Nephron progenitor cell (in vitro differentiated cells): ENCODE measurements at places on chromosomes 7 and 10.

- no peak for DNase-seq
These were observed 320.7 kb downstream of the SUGCT start for GRCh38 chr7:40455485-40455884.

- no peak for DNase-seq
These were observed 51.1 kb downstream of the INSIG1 start for GRCh38 chr7:155348806-155349205.

DNA sequence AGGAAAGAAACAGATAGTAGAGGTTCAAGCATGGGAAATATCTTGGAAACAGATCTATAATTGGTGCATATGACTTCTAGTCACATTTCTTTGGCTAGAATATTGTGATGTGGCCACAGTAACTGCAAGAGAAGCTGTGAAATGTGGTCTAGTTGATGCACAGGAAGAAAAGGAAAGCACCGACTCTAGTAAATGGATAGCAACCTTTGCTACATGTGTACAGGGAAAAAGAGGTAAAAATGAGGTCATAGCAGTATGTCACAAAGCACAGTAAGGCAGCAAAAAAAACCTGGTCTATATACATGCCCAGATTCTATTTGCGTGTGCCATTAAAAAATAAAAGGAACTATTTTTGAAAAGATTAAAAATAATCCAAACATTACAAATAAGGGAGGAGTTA is 102.6 kb upstream of the LRRN3 start:
- DNase-seq: no peak

DNA sequence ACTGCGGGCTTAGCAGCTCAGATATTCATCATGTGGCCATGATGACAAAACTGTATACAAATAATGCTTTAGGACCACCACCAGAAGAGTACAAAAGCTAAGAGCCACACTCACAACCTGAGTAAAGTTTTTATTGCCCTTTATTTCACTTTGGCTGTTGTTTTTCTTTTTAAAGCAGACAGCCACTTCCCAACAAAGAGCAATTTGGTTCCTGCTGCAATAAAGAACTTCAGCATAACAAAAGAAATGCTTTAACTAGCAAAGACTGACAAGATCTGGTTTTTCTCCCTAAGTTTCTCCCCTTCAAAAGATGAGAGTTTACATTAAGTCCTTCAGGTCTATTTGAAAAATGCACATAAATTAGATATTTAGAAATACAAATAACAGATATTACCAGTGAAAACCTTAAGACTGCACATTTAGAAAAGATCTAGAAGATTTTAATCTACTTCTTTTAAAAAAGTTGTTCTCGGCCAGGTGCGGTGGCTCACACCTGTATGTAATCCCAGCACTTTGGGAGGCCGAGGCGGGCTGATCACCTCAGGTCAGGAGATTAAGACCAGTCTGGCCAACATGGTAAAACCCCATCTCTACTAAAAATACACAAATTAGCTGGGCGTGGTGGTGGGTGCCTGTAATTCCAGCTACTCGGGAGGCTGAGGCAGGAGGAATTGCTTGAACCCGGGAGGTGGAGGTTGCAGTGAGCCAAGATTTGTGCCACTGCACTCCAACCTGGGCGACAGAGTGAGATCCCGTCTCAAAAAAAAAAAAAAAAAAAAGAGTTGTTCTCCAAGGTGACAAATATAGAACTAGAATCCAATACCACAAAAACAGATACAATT is 59.4 kb downstream of the WAPL start:
- DNase-seq: no peak

DNA sequence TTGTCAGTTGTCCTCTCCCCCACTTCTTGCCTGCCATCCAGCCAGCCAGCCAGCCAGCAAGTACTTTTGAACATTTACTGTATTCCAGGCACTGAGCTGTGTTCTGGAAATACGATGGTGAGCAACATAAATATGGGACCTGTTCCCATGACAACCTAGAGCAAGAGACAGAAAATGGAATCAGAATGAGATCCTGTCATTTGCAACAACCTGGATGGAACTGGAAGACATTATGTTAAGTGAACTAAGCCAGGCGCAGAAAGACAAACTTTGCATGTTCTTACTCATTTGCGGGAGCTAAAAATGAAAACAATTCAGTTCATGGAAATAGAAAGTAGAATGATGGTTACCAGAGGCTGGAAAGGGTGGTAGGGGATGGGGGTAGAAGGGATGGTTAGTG is 140.7 kb downstream of the ICA1 start:
- DNase-seq: no peak

- no peak for DNase-seq
These were observed 752 bp downstream of the KLF14 start for GRCh38 chr7:130732980-130733930.

- DNase-seq: no peak
These were observed 76.6 kb upstream of the ABI1 start for GRCh38 chr10:26937371-26937770.

DNA sequence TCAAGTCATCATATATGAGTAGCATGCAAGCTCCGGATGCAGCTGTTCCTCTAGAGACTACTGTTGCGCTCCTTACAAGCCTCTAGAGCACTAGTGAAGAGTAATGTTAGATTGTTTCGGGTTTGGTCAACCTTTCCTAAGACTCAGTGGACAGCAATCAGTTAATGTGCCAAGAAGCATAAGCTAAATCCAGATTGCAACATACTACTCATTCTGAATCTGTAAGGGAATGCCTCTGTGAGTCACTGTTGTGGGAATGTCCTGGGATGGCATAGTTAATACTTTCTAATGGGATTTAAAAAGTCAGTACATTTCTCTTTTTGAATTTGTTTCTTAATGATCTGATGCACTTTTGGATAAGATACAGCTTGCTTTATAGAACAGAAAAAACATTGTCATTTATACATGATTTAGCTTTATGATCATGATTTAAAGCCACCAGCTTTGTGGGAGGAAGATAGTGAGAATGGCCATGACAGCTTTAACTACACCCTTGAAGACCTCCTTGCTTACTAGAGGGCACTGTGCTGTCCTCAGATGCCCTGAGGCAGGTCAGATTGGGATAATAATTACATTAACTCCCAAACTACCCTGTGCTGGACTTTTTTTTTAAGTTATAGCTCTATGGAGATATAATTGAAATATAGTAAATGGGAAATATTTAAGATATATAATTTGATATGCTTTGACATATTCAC is 138.4 kb downstream of the SDK1 start:
- no peak for DNase-seq

DNA sequence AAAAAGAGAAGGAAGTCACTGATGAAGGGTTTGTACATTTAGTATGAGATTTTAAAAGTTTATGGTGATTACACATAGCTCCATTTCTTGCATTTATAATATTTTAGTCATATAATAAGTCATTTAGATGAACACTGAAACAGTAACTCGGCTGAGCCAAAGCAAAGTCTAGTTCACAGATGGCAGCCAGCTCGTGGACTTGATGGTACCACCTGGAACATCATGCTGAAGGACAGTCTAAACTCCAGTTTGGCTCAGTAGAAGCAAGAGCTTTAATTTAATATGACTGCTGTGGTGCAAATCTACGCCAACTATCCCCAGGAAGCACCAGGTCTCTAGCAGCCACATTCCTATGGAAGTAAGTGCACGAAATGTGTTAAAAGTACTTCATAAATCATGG is 16.4 kb downstream of the SRI start:
- DNase-seq: no peak

DNA sequence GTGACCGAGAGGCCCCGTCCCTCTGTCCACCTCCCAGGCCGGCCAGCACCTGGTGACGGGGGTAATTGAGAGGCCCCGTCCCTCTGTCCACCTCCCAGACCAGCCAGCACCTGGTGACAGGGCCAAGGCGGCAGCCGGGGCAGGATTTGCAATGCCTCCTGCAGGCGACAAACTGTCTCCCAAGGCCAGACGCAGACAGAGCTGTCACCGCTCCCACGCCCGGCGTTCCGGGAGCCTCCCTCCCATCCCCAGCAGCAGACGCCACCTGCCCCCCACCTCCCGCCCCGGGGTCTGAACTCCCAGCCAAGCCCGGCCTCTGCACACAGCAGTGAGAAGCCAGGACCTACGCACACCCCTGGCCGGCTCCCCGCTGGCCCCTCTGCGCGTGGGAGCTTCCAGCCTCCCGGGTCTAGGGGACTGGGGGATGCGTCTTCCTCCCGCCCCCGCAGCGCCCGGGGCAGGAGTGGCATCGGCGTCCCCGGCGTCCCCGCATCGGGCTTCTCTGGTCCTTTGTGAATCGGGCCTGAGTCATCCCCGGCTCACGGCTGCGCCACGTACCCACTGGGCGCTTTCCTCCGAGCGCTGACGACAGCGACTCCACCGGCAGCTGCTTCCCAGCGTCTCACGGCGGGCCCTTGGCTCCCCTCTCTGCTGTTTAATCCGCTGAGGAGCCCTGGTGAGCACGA is 95.1 kb upstream of the DIP2C start:
- peak; percentile 68 for DNase-seq

- no peak for DNase-seq
These were observed 21.8 kb downstream of the DHX32 start for GRCh38 chr10:125859128-125859817.

- peak; percentile 50 for DNase-seq
These were observed 14.9 kb upstream of the CRCP start for GRCh38 chr7:66099551-66100407.

- DNase-seq: no peak
These were observed 84.8 kb downstream of the RSU1 start for GRCh38 chr10:16732376-16732775.

- DNase-seq: no peak
These were observed 46.2 kb downstream of the FAM53B start for GRCh38 chr10:124697837-124698544.

DNA sequence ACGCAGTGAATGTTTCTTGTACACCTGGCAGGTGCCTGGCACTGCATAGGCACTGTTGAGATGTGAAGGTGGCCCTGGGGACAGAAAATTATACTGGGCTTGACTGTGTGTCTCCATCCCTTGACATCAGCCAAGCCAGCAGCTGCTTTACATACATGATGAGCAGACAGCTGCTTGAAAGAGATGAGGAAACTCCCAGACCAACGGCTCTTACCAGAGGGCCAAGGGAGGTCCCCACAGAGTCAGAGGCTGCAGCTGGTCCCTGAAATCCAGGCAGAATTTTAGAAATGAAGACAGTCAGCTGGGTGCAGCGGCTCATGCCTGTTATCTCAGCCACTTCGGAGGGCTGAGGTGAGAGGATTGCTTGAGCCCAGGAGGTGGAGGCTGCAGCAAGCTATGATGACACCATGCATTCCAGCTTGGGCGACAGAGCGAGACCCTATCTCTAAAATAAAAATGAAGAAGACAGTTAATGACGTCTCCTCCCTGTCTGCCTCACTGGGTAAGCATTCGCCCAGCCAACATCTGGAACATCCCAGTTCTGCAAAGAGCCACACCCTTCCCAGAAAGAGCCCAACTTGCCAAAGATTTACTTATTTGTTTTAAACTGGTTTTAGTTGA is 17.6 kb downstream of the LIMK1 start:
- no peak for DNase-seq

GRCh38 chr7:159154243-159154642 is 9.6 kb upstream of the VIPR2 start:
- DNase-seq: no peak

- no peak for DNase-seq
These were observed 146.7 kb upstream of the UNC5B start for GRCh38 chr10:71065659-71066058.

- no peak for DNase-seq
These were observed 280.7 kb upstream of the MAGI2 start for GRCh38 chr7:79734181-79734580.

- no peak for DNase-seq
These were observed 35.4 kb downstream of the MALSU1 start for GRCh38 chr7:23334482-23335056.

- DNase-seq: no peak
These were observed 1.6 kb downstream of the VPS26A start for GRCh38 chr10:69125554-69125953.

GRCh38 chr10:102148275-102148674 is 3.9 kb upstream of the NOLC1 start:
- no peak for DNase-seq

GRCh38 chr7:114527589-114527988 is 113.0 kb downstream of the FOXP2 start:
- DNase-seq: no peak

GRCh38 chr10:586151-586550 is 103.3 kb downstream of the DIP2C start:
- no peak for DNase-seq

DNA sequence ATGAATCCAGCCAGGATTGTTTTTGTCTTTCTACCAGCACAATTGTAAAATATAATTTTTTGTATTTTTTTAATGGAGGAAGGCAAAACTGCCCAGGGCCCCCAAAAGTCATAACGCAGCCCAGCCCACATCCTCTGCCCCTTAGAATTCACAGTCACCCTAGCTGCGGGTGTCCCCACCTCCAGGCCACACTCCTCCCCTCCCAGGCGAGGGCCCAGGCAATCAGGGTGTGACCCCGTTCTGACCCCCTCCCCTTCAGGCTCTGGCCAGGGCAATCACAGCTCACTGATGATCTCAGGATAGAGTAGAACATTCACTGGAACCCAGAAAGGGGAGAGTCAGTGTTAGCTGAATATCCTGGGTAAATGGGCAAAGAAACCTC is 92.0 kb upstream of the MACROH2A2 start:
- no peak for DNase-seq

DNA sequence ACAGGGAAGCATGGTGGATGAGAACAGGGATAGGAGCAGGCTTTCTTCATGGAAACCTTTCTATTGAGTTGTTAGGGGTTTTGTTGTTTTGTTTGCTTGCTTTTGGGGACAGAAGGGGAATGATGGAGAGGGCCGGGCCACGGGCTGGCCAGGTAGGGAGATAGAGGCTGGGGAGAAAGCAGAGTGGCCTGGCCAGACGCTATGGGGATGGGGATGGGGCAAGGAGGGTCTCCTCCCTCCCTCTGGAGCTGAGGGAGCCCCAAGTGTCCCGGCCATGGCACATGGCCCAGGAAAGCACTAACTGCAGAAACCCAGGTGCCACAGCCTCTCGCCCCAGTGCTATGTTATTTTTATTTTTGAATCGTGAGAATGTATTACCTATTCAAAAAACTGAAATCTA is 10.0 kb downstream of the AOC1 start:
- no peak for DNase-seq

DNA sequence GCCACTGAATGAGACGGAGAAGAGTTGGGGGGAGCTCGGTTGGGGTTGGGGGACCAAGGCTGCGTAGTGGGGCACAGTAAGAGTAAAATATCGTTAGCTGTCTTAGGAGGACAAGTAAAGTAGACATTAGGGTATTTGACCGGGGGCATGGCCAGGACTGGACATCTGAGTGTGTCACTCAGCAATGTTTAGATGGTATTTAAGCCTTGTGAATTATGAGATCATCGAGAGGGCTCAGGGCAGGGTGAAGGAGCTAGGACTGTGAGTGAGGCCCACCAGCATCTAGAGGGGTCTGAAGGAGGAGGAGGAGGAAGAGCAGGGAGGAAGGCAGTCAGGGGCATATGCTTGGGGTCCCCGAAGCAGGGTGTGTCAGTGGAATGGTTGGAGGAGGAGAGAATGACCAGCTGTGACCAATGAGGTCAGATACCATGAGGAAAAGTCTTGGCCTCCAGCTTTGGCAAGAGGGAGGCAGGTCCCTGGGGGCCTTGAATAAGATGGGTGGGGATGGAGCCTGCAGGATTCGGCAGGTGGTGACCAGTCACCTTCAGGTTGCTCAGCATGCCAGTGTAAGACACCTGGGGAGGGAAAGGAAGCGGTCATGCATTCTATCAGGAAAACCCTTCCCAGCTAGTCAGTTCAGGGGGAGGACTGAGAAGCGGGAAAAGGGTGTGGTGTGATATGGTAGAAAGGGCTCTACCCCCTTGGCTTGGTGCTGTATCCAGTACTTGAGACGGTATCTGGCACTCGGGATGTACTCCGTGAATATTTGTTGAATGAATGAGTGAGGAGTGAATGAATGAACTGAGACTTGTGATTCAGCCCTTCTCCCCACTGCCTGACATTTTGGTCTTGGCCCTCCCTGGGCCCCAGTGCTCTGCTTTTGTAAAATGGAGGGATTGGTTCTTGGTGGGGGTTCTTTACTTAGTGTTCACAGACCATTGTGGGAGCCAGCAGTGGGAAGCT is 34.8 kb upstream of the SH2D4B start:
- DNase-seq: no peak
